ENCODE measurements at places on chromosomes 7 and 10.

GRCh38 chr7:92691578-92691977 is 101.4 kb upstream of the FAM133B start:
- no peak for ATAC-seq

DNA sequence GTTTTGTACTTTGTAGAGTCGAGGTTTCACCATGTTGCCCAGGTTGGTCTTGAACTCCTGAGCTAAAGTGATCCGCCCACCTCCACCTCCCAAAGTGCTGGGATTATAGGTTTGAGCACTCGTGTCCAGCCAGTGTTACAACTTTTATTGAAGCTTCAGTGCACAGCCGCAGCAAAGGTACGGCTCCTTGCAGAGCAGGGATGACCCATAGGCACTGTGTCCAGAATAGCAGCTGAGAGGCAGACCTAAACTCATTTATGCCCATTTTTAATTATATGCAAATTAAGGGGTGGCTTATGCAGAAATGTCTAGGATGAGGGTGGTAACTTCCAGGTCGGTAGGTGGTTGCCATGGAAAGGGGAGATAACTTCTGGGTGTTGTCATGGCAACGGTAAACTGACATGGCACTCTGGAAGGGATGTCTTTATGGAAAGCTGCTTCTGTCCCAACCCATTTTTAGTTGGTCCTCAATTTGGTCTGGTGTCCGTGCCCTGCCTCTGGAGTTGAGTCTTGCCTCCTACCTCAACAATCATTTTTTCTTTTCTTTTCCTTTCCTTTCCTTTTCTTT is 22.7 kb downstream of the NYAP1 start:
- ATAC-seq = no peak

DNA sequence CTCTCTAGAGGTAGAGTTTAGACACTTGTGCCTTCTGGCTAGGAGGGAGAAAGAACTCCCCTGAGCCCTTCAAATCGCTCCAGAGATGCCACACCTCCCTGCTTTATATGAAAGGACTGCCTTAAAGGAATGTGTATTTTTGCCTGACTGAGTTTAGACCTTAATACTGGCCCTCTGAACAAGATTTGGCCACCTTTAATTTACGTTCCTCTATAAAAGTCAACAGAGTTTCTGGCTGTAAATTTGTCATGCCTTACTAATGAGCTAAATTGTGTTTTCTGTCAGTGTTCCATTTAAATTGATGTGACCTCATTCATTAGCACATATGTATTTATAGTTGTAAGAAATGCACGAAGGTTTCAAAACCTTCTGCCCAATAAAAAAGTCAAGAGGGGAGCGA is 48.0 kb downstream of the SEMA3C start:
- no peak for ATAC-seq

GRCh38 chr10:126851414-126852108 is 53.7 kb upstream of the DOCK1 start:
- no peak for ATAC-seq

DNA sequence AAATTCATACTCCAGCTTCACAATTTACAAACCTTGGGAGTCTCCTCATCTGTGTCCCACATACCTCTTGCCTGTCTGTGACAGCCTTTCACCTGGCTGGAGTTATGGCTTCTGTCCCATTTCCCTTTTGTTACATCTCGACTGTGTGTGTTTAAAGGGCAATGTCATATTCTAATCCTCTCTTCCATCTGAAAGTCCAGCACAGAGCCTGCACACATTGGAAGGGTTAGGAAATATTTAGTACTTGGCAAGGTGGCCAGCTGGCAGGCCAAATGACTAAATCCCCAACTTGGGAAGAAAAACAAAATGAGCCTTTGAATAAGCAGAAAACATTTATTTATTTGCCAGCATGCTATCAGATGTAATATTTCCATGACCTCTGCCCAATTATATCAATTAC is 120.1 kb upstream of the STK17A start:
- ATAC-seq = no peak

- peak; percentile 31 for ATAC-seq
Observed at GRCh38 chr7:157409753-157410727, 73.2 kb downstream of the DNAJB6 start.

GRCh38 chr10:111593578-111593977 is 516.7 kb downstream of the ADRA2A start:
- no peak for ATAC-seq

- ATAC-seq = no peak
Observed at GRCh38 chr7:138845711-138846110, 47.7 kb upstream of the ATP6V0A4 start.

DNA sequence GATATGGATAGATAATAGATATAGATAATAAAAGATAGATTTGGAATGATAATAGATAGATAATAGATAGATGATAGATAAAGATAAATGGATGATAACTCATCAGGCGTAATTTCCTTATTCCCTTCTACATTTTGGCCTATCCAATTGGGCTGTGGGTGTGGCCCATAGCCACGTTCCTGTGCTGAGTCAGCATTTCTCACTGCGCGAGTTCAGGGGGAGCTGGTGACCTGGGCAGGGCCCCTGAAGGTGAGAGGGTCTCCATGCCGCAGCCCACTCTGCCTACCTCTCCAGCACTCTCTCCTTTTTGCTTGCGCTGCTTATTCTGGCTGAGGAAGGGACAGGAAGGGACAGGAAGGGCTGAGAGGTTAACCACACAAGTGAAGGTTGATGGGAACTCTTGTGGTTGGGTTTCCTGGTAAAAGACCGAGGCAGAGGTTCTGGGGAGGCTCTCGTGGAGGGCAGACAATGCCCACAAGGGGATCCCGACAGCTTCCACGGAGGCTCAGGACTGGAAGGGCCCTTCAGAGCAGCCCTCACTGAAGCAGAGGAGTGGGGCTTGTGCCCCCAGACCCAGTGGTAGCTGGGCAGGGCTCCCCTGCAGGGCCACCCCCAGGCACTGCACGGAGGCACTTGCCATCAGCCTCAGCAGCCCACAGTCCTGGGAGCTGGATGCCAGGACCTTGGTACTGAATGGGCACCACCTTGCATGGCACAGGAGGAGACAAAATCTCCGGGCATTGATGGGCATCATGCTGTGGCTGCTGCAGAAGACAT is 247.3 kb upstream of the PITRM1 start:
- no peak for ATAC-seq

GRCh38 chr10:56346845-56347415 is 14.1 kb downstream of the ZWINT start:
- no peak for ATAC-seq

DNA sequence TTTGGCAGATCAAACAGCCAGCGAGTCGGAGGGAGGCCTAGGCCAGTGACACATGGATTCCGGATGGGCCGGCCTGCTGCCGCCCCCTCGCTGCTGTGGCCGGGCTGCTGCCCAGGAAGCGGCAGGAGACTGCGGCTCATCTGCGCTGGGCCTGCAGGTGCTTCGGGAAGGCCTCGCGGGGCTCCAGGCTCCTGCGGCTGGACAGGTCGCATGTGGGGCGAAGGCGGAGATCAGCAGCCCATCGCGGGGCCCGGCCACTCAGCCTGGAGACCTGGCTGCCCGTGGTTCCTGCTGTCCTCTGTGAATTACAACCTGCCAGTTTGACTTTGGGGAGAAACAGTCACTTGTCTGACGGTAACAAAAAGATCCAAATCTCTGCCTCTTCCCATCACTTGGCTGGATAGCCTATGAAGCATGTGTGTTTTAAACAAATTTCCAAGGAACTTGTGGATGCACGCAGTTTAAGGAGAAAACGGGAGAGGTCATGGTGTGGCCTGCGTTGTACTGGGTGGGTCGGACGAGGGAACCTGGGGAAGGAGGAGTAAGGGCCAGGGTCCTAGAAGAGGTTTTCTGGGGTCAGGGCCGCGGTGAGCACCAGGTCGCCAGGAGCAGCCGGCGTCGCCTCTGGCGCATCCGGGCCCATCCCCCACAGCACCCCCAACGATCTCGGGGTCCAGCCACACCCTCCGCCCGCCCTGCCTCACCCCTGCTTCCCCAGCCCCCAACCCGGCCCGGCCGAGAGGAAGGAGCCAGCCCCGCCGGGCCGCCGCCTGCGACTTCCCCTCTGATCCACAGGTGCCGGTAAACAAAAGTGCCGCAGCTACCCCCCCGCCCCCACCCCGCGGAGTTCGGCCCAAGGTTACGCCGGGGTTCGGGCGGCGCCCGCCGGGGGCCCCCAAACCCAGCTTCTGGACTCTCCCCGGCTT is 1.6 kb downstream of the SPOCK2 start:
- ATAC-seq = peak; percentile 74

DNA sequence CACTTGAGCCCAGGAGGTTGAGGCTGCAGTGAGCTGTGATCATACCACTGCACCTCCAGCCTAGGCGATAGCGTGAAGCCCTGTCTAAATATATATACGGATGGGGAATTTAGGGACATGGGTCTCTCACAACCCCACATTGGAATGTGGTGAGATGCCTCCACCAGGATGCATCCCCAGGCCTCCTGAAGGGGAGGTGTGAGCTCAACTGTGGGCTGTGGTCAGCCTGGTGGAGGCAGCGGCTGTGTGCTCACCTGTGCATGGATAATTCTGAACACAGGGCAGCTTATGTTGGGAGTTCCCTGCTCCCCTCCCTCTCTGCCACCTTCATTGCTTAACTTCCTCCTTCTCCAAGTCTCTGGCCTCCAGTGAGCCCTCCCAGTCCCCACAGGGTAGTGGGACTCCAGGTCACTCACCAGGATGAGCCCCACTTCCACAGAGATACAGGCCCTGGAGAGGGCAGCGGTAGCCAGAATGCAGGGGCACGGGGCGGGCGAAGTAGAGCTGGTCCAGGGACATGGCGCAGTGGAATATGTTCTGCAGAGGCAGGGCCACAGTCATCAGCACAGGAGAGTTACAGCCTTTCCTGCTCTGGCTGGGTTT is 30.4 kb downstream of the PYROXD2 start:
- no peak for ATAC-seq

GRCh38 chr10:98006266-98006665 is 24.2 kb downstream of the CRTAC1 start:
- no peak for ATAC-seq

GRCh38 chr7:3695602-3696001 is 394.6 kb downstream of the SDK1 start:
- ATAC-seq = no peak

DNA sequence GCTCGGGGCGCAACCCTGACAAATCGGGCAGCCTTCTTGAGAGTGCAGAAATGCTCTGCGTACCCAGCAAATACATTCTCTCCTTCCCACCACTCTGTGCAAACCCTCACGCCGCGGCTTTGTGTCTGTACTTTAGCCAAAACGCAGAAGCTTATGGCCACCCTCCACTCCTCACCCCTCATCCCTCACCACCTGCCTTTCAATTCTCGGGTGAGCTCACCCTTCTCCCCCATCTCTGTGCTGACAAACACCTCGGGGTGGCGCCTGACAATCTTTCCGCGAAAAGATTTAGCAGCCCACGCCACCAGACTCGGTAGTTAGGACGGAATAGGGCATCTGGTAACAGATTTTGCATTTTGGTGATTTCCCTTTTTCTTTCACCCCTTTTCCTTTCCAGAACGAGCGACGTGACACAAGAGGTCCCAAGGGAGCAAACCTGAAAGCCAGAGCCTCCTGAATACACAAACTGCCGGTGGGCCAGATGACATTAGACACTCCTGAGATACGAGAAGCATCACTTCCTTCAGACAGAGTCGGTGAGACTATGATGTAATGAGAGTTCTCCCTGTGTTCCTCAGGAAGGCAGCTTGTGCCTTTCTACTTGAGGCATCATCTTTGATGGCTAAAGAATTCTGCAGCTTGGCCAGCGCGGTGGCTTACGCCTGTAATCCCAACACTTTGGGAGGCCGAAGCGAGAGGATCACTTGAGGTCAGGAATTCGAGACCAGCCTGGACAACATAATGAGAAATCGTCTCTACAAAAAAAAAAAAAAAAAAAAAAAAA is 671 bp upstream of the ATAD1 start:
- peak; percentile 85 for ATAC-seq

GRCh38 chr7:49400891-49401550 is 372.4 kb upstream of the VWC2 start:
- ATAC-seq = no peak

DNA sequence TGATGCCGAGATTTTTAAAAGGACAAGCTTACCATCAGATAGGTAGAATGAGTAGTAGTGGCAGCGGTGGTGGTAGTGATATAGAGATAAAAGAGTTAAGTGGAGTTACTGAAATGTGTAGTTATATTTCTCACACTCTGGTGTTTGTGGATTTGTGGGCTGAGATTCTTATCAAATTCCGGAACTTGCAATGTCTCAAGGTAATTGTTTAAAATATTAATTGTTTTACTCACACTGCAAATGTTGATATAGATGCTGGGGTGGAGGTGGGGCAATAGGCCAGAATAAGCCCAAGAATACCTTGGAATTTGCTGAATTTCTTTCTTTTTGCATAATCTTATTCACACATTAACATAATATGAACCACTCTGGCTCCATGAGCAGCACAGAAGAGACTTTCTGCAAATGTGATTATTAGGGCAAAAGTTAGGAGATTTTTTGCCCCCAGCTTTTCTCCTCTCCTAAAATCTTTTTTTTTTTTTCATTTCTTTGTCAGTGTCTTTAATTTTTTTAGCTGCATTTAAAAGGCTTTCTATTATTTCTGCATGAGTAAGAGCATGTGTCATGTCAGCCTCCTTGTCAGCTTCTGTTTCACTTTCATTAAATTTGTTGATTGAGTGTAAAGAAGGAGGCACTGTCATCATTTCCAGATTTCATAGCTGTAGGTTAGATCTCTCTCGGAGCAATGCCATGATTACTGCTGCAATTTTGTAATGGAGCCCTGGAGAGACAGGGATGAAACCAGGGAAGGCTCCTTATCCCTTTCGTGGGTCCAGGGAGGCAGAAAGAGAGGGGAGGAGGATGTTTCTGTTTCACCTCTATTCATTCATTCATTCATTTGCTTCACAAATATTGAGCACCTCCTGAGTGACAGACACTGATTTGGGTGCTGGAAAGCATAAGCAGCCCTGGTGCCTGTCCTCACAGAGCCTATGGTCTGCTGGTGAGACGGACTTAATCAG is 13.1 kb upstream of the SGMS1 start:
- ATAC-seq = peak; percentile 69

DNA sequence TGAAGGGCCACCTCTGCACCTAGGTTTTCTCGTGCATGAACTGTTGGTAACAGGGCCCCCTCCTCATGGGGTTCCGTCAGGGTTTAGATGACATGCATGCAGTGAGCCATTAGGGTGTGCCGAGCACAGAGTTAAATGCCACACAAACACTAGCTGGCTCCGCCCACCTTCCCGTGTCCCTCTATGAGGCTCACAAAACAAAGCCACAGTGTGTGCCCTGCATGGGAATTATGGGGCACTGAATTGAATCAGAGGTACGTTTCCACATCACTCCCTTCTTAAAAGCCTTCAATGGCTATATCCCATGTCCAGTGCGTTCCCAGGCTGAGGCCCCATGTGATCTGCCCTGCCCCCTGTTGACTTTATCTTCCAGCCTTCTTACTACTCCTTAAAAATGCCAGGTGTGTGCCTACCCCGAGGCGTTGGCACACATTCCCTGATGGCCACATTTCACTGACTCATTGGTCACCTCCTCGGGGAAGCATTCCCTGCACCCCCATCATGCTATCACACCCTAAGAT is 35.7 kb downstream of the GSDME start:
- no peak for ATAC-seq

- ATAC-seq = peak; percentile 64
Observed at GRCh38 chr10:50421026-50421719, 169.9 kb upstream of the ASAH2 start.

- ATAC-seq = no peak
Observed at GRCh38 chr10:627032-627992, 62.2 kb downstream of the DIP2C start.

- no peak for ATAC-seq
Observed at GRCh38 chr7:146346096-146346495, 229.5 kb downstream of the CNTNAP2 start.
